ENCODE measurements at places on chromosomes 11 and 22.

GRCh38 chr11:113305440-113306336 lies 8.7 kb upstream of the TTC12 start:
- DNase-seq, result peak; percentile 46

GRCh38 chr11:91997226-91997625 lies 227.4 kb upstream of the FAT3 start:
- no peak for DNase-seq

GRCh38 chr22:46081831-46082210 lies 68.5 kb upstream of the PPARA start:
- DNase-seq, result no peak

DNA sequence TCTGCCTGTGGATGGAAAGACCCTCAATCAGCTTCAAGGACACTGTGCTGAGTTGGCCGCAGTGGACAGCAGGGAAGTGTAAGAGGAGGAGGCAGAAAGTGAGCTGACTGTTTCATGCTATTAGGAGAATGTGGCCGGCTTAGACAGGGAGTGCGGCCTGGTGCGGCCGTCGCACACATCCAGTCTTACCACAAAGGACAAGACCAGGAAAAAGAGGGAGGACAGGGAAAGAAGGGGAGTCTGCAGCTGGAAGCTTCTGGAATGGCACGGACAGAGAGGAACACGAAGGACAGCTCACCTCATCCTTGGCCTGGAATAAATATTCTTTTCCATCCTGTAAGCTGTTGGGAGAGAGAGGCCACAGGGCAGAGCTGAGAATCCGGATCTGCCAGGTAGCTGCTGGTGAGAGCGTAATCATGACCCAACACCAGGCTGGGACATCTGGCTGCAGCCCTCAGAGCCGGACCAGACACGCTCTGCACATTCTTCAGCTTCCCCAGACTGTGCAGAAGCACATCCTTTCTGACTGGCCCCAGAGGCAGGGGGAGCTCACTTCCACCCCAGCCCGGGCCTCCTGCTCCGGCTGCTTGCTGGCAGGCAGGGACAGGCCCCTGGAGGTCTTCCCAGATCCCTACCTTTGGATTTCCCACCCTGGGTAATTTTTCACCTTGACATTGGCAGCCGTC lies 8.6 kb upstream of the RBM4B start:
- DNase-seq, result no peak

All from GM18507 (cell line).